ENCODE measurements at places on chromosomes 6 and 20.

GRCh38 chr20:64083378-64083803 lies 807 bp downstream of the LKAAEAR1 start:
- DNase-seq = peak; percentile 9

DNA sequence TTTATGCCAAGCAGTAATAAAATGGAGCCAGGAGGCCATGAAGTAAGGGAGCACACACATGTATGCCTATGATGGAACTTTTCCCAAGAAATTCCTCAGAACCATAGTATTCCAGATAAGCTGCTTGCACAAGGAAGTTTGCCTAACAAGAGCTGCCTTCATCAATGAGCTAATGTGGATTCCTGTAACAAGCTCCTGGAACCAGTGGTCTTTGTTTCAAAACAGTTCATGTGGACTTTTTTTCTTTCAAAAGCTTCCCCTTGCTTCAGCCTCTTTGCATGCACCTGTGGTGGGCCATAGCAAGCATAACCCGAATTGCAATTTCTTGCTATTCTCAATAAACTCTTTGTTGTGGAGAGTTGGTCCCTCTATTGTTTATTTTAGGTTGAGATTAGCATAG lies 359.6 kb downstream of the UTRN start:
- peak; percentile 40 for DNase-seq

DNA sequence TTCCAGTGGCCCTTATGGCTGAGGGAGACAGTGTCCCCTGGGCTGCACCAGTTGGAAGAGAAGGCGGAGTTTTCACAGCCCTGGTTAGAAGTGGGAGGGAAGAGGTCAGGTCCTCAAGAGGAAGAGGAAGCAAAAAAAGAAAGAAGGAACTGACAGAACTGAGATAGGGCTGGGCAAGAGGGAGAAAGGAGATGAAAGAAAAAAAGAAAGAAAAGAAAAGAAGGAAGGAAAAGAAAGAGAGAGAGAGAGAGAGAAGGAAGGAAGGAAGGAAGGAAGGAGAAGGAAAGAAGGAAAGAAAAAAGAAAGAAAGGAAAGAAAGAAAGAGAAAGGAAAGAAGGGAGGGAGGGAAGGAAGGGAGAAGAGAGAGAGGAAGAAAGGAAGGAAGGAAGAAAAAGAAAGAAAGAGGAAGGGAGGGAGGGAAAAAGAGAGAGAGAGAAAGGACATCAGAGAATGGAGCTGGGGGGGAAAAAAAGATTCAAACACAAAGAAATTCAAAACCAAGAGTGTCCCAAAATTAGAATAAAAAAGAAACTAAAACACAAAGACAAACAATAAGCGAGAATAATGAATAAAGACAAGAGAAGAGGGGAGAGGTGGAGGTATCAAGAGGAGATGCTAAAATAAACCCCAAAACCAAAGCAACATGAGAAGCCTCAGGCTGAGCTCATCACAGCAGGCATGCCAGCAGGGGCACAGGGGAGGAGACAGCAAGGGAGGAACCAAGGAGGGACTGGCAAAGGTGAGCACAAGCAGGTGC lies 5.3 kb upstream of the FUCA2 start:
- DNase-seq = no peak

DNA sequence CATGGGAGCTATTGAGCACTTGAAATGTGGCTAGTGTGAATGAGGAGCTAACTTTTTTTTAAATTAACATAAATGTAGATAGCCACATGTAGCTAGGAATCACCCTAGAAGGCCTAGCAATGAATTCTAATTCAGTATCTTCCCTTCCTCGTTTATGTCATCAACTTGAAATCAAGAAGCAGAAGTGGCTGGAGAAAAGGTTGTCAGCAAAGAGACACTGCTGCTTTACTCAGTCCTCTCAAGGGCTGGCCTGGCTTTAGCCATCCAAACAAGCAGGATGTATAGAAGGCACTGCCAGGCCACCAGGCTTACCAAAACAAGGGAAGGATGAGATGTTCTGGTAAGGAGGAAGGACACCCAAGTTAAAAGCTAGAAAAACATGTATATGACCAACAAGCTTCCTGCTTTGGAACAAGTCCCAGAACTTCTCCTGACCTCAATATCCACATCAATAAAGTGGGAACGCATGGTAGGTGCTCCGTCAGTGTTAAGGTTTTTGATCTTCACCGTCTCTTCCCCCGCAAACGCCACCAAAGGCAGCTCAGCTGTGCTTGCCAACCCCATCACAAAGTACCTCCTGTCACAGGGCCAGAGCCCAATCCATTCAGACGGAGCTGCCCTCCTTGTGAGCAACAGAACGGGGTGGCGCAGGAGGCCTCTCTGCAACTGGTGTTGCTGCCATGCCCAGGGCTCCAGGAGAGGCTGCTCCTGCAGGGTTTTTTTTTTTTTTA lies 235.8 kb upstream of the RIN2 start:
- DNase-seq = no peak

- no peak for DNase-seq
Observed at GRCh38 chr6:88852000-88852399, 111.4 kb downstream of the RNGTT start.

DNA sequence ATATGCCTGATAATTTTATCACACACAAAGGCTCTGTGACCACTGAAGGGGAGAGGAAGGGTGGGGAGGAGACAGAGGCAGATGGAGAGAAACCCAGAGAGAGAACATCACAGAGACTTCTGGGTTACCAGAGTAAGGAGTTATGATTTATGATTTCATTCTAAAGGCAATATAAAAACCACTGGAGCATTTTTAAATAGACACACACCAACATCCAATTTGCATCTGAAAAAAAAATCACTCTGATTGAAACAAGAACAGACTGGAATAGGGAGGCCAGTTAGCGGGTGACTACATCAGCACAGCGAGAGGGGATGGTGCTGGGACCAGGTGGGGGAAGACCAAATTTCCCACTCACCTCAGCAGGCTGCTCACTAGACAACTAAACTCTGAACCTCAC lies 104.8 kb downstream of the AGPAT4 start:
- DNase-seq = peak; percentile 23

DNA sequence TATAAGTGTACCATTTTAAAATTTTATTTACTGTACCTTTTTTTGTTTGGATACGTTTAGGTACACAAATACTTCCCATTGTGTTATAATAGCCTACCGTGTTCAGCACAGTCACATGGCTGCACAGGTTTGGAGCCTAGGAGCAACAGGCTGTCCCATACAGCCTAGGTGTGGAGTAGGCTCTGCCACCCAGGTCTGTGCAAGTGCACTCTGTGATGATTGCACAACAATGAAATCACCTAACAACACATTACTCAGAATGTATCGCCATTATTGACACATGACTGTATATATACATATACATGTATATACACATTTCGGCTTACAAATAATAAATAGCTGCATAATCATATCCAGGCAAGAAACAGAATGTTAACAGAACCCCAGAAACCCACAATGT lies 15.4 kb downstream of the SERAC1 start:
- no peak for DNase-seq

GRCh38 chr20:58839474-58839874 lies 11.2 kb downstream of the GNAS-AS1 start:
- DNase-seq = no peak

DNA sequence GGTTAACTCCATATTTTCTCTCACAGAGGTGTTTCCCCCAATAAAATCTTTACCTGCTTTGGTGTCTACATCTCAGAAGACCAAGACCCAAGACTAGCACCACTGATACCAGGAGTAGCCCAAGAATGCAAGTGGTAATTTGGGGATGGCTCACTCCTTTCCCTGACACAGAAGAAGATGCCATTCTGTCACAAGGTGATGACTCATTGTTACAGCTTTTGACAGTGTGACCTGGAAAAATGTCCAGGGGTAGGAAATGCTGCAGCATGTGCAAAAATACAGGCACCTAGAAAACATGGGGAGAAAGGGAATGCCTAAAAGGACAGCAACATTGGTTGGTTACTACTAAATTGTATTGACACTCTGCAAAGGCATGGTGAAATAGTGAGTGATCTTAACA lies 254.0 kb upstream of the GJE1 start:
- peak; percentile 23 for DNase-seq

GRCh38 chr6:73372516-73372915 lies 2.8 kb upstream of the OOEP start:
- DNase-seq = no peak

- DNase-seq = no peak
Observed at GRCh38 chr6:127301199-127301700, 34.6 kb downstream of the RNF146 start.

DNA sequence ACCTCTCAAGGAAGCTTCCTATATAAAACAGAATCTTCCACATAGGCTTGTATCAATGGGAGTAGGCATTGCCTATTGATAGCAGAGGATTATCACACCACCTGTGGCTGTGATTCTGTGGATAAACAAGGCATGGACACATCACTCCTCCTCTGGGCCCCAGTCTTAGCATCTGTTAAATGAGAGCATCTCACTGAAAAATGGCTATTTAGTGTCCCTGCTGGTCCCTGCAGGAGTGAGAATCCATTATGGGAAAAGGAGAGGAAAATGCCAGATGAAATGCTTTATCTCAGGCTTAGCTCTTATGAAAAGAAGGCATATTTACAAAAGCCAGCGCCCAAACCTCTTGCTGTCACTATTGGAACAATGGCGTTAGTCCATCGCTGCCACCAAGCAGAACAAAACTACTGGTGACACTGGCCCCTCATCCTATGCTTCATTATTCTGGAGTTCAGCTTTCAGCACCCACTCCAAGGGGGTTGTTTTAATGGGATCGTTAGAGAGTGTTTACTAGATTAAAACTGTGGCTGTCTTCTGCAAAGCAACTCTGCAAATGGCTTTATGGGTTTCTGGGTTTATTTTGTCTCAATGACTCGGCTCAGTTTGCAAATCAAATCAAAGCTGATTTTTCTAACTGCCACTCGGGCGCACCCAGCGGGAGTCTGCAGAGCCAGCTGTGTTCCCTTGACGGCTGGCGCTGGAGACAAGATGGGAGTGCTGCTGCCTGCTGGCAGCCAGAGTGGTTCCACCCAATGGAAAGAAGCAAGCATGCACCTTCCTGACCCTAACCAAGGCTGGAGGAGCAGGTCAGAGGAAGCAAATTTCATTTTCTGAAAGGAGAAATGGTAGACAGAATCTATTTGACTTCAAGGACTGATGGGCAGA lies 658.8 kb upstream of the CHD6 start:
- no peak for DNase-seq

DNA sequence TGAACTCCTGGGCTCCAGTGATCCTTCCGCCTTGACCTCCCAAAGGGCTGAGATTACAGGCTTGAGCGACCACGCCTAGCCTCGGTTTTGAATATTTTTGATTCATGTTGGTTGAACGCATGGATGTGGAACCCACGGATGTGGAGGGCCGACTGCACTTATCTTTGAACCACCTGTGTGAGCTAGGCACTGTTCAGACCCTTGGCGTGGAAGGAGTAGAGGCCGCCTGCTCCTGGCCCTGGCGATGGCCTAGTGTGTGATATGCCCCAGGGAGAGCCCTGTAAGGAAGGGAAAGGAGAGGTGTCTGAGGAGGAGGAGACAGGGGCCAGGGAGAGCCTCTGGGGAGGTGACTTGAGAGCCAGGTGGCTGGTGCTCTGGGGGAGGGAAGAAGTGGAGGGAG lies 64.3 kb downstream of the BCAS4 start:
- DNase-seq = no peak

DNA sequence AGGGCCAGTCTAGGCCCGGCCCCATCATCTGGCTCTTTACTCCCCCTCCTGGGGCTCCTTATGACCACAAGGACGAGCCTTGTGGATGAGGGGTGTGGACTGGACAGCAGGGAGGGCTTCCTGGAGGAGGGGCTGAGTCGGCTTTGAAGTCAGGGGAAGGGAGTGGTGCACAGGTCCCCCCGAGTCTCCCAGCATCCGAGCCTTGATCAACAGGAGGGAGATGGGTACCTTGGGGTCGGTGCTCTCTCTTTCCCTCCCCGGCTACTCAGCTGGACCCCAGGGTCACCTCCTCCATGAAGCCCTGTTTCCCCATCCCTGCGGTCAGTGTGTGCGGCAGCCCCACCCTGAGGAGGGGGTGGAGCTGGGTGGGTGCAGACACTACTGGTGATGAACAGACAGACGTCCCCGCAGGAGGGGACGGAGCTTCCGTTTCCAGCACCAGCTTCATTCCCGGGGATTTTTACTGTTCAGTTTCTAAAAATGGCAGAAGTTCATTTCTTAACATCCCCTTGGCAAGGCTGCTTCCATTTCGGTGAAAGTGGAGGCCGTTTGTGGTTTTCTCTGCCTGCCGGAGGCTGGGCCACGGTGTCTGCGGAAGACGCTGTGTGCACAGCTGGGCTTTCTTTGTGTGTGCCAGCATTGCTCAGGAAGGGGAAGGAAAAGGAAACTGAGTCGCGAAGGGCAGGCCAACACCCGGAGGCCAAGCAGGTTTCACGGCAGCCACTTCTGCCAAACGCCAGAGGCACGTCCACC lies 19.6 kb downstream of the NTSR1 start:
- DNase-seq = no peak

DNA sequence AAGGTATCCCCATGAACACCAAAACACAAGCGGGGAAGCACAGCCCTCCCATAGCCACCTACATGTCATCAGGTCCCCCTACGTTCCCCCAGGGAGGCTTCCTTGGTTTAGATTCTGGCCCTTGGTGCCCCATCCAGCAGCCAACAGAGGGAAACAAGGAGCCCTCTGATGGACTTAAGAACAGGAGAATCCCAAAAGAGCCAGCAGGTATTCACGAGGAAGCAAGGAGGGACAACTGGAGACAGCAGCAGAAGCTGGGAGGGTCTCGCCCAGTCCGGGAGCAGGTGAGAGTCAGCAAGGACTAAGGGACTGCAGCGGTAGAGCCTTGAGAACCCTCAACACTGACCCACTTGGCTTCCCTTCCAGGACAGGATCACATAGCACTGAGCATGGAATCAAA lies 58.4 kb upstream of the TOP1 start:
- no peak for DNase-seq

DNA sequence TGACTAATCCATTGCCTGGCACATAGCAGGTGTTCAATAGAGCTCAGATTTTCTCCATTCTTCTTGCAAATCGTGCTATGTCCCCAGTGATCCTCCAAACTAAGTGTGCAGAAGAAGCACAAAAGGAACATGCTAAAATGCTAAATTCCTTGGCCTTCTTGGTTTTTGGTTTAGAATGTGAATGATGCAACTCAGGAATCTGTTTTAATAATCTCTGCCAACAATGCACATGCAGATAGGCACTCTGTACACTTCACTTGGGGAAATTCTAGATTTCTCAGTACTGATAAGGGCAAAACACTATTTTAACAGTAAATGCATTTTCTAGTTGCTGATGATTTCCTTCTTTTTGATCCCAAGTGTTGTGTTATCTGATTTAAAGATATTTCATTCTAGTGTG lies 35.2 kb downstream of the SLC22A1 start:
- no peak for DNase-seq
